Mesenteric fat pad (tissue), 1 donor: ENCODE measurements at places on chromosomes 2 and 18. TPM values are rescaled to one million over a fixed set of nuclear protein-coding genes. Genes with fewer than 3 reads are reported as not detected.

DNA sequence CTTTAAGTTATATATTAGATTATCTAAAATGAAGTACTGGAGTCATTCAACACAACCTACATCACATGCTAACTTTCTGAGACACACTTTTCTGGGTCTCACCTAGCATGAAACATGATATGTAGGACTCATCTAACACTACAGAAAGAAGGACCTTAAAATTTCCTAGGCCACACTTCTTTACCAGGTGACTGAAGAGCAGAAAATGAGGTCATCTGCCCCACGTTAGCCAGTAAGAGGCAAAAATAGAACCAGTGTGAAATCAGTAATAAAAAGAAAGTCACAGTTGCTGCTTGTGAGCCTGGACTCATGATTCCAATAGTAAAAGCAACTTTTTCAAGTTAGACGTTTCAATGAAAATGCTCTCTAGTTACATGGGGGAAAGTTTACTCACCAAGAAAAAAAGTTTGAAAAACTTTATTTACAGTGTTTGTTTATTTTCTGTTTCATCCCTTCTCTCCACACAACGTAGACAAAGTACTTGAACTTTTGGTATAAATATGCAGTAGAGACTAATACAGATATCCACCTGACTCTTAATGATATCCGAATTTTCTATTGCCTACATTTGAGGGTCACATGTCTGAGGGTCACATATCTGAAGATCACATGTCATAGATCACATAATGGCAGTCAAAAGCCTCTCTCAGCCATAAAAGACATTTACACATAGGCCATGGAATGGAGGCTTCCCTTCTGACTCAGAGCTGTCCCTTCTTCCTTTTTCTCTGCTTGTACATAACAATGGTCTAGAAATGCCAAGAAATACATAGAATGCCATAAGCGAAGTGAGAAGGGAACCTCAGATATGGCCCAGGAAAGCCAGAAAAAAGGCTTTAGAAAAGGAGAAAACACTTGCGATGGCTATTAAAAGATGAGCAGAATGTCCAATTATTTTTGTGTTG lies 362.9 kb downstream of the ZEB2 start:
- DNase-seq: no peak

The SIGLEC15 gene
- total RNA-seq: 0.32 TPM

The CXCR2 gene
- total RNA-seq: 9.9 TPM

- DNase-seq: no peak
Observed at GRCh38 chr2:181972431-181973170, 13.1 kb upstream of the PPP1R1C start.

- DNase-seq: no peak
Observed at GRCh38 chr18:79332646-79333045, 63.1 kb upstream of the NFATC1 start.

- no peak for DNase-seq
Observed at GRCh38 chr2:48383036-48383435, 146.9 kb upstream of the STON1 start.

GRCh38 chr2:178002038-178002437 lies 70.5 kb downstream of the PDE11A start:
- no peak for DNase-seq
